ENCODE measurements at places on chromosomes 7 and 10. TPM values are rescaled to one million over a fixed set of nuclear protein-coding genes. Genes with fewer than 3 reads are reported as not detected.

Gene MUC3A
- 0.30 TPM for total RNA-seq

Gene SOSTDC1
- 37.5 TPM for total RNA-seq

Gene FGFR2
- total RNA-seq, result 36.7 TPM

- DNase-seq, result peak; percentile 69
These were observed 9.1 kb downstream of the UNCX start for GRCh38 chr7:1241603-1242255.

DNA sequence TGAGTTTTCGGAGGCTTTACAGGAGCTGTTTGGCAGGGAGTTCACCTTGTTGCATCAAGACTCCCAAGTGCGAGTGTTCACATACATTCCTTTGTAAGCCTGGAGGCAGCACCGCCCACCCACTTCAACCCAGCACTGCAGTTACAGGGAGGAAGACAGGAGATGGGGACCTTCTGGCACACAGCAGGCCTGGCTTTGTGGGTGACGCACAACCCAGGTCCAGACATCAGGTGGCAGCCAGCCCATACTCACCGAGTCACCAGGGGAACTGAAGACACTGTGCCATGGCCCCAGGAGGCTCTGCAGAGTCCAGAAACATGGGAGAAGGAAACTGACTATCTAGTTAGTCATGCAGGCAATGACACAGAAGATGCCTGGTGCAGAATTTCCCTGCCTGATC is 305.9 kb upstream of the RNF32 start:
- DNase-seq, result no peak

GRCh38 chr10:130941886-130942285 is 369.6 kb downstream of the TCERG1L start:
- no peak for DNase-seq
